ENCODE measurements at places on chromosomes 3 and 15.

DNA sequence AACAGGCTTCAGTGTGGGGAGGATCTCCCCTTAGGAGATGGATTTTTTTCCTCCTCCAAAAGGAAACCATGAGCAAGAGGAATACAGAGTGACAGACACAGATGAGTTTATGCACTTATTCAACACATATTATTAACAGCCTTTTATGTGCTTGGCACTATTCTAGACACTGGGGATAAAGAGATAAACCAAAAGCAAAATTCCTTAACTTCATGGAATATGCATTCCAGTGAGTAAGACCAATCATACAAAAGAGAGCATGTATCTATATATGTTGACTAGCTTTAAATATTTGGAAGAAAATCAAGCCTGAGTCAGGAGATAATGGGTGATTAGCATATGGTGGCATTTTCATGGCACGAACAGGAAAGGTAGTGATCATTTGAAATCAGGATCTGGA, 284.4 kb upstream of the RASGRP1 start:
- DNase-seq = peak; percentile 80

DNA sequence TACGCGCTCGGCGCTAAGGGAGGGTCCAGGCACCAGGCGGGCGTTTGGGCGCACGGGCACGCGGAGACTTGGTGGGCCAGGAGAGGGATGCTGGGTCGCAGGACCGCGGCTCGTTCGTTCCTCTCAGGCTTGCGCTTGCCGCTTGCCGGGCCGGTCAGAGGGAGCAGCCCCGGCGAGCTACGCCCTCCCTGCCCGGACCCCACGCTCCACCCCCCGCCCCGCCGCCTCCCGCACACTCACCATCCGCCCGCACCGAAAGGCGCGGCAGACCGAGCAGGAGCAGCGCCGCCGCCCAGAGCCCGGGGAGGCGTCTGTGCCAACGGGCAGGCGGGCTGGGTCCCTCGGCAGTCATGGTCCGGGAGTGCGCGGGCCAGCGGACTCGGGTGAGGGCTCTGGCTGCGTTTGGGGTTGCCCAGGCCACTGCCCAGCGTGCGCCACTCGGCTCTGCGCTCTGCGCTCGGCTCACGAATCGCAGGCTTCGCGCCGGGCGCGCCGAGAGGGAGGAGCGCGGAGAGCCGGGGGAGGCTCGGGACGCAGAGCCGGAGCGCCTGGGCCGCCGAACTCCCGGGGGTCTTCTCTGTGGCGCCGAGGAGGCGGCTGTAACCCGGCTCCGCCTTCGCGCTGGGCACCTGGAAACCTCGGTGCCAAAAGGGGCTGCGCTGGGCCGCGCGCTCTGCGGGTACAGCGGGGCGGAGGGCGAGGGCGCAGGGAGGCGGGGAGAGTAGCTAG, at the start of gene SUSD5:
TSS of gene SUSD5 (minus strand) at position 365 of the 729 bp plus-strand sequence. CDS start at position 352, 13 bp downstream.
- DNase-seq = peak; percentile 27

DNA sequence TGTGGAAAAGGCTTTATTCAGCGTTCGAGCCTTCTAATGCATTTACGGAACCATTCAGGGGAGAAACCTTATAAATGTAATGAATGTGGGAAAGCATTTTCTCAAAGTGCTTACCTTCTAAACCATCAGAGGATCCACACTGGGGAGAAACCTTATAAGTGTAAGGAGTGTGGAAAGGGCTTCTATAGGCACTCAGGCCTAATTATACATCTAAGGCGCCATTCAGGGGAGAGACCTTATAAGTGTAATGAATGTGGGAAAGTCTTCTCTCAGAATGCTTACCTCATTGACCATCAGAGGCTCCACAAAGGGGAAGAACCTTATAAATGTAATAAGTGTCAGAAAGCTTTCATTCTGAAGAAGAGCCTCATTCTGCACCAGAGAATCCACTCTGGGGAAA, 6.2 kb upstream of the ZNF35 start:
- DNase-seq = no peak

- DNase-seq = no peak
Measured at GRCh38 chr15:68589783-68590710, 11.3 kb downstream of the CORO2B start.

DNA sequence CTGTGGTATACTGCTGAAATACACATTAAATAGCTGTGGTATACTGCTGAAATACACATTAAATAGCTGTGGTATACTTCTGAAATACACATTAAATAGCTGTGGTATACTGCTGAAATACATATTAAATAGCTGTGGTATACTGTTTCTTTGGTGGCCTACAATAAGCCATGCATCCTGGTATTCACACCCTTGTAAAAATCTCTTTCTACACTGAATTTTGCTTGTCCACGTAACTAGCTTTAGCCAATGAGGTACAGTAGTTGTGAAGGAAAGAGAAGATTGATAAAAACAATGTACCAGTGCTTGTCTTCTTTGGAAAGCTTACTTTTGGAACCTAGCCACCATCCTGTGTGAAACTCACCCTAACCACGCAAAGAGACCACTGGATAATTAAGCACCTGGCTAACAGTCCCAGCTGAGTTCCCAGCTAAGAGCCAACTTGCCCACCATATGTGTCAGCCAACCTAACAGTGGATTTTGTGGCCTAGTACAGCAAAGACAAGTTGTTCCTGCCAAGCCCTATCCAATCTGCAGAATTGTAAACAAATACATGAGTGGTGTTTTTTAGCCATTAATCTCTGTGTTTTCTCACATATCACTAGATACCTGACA, 103.4 kb upstream of the MELTF start:
- peak; percentile 49 for DNase-seq

DNA sequence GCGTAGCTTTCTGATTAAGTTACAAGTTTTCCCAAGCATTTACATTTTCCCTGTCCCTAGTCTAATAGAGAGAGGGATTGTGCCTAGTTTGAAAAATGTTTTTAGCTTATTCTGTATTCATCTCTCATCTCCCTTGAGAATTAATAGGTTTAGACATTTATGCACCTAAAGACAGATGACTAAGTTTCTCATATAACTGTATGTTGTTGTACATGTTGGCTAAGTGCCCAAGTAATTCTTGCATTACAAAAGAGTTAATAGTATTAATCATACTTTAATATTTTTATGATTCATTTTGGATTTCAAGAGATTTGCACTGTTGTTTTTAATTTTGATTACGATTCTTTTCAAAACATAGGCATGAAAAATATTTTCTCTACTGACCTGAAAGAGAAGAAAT, 109.0 kb upstream of the TBL1XR1 start:
- peak; percentile 82 for DNase-seq

DNA sequence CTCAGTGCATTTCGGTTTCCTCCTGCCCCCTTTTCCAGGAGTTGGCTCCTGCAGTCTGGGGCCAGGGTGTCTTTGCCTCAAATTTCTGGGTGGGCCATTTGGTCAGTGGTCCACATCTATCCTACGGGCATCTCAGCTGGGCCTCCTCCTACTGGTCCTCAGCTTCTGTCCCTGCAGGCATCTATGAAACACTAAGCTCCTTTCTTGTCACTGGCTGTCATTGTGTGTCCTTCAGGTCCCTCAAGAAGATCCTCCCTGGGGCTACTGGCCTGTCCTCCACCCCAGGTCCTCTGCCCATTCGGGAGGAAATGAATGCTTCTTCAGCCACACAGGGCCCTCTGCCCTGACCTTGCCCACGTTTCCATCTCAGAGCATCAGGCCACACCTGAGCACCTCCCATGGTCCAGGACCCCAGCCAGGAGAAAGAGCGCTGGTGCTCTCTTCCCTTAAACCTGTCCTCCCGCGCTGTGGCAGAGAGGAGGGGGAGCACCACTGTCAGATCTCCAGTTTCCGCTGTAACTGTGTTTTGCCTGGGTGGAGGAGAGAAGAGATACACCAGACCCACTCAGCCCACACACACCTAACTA, 1.8 kb downstream of the PRR23E start:
- DNase-seq = no peak
